ENCODE measurements at places on chromosomes 7 and 10.

GRCh38 chr7:38179776-38180226, 1.8 kb downstream of the STARD3NL start:
- DNase-seq = no peak

- no peak for DNase-seq
Measured at GRCh38 chr10:78696791-78697395, 371.9 kb upstream of the ZMIZ1 start.

- no peak for DNase-seq
Measured at GRCh38 chr7:131687296-131687695, 130.9 kb upstream of the PODXL start.

DNA sequence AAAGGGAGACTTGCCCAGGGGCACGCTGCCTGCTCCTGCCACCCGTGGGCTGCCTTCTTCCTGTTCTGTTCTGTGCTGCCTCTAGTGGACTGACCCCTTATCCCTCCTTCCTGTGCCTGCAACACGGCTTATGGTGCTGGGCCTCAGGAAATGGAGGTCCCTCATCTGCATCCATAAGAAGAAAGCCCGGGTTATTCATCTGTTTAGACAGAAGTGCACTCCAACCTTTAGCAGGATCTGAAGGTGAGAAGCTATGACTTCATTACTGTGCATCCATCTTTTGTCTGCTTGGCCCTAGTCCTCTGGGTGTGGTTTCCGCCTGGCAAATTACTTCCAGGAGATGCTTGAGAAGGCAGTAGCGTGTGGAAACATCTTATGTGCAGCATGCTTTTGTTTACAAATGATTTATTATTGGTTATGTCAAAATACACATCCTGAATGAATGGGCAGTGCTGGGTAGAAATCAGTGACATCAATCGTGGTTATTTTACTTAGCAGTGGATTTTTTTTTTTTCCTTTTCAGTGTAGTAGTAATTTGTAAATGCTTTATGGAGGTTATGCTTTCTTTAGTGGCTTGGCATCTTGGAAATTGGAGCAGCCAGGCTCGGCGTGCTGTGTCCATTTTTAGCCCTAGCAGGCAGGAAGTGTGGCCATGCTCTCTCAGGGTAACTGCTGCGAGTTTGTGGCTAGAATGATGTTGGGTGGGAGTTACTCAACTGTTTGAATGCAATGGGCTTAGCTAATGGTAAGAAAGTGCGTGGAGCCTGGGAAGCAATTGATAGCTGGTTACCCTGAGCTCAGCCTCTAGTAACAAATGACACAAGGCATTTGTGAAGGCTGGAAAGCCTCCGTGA, 12.7 kb downstream of the PTPRE start:
- DNase-seq = no peak

GRCh38 chr7:51666266-51666665, 349.7 kb upstream of the COBL start:
- no peak for DNase-seq

DNA sequence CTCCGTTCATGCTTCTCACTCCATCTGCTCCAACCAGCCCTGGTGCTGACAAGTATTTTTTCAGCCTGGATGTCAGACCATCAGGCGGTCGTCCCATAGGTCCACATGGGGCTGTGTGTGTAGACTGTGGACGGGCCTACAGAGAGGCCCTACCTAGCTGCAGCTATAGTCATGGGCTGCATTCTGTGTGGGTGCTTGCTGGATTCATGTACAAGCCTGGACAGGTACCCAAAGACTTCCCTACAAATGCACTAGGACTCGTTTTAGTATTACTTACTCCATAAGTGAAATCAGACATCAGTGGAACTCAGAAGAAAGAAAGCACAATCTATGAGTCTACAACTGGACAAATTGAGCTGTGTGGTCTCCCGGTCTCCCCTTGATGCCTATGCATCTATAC, 146.8 kb downstream of the PKD1L1 start:
- DNase-seq = no peak

- no peak for DNase-seq
Measured at GRCh38 chr7:150903606-150904005, 51.3 kb downstream of the AOC1 start.

DNA sequence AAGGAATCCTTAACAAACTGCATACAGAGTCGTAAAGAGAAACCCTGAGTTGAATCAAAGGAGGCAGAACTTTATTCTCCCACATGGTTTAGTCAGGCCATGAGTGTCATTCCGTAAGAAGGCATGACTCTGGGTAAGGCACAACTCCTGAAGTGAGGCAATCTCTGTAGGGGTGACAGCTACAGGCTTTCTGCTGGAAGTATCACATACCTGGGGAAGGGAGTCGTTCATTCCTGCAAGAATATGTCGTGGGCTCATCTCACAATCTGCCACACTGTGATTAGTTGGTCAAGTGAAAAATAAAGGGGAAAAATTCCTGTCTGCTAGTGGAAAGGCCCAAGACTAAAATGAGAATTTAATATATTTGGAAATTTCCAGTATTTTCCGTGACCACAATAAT, 392.6 kb downstream of the POM121L12 start:
- DNase-seq = no peak

DNA sequence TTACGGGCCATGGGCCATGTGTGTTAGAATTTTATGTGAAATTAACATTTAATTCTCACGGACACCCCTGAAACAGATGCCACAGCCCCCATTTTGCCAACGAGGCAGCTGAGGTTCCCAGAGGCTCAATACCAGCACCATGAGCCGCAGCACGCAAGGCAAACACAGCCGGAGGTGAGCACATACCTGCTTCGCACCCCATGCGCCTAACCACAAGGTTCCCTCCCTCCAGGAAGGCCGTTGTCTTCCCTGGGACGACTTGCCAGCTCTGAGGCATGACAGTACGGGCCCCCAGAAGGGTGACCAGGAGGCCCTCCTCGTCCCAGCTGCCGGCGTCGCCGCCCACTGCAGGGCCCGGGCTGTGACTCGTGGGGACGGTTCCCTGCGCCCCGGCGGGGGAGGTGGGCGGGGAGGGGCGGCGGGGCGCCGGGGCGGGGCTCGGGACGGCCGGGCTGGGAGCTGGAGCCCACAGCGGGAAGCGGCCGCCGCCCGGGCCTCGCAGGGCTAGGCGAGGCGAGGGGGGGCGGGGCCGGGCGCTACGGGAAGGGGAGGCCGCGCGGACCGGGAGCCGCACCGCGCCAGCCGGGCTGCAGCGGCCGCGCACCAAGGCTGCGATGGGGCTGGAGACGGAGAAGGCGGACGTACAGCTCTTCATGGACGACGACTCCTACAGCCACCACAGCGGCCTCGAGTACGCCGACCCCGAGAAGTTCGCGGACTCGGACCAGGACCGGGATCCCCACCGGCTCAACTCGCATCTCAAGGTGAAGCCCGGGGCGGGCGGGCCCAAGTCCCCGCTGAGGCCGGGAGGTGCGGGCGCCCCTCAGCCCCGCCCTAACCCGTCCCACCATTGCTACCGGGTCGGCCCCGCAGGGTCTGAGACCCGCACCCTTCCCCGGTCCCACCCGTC, at the start of gene CAV2:
Gene CAV2 (plus strand): TSS at position 571 of the 910 bp plus-strand sequence. CDS start 44 bp downstream, at position 615.
- DNase-seq = peak; percentile 19

GRCh38 chr7:131238347-131238931, 89.2 kb upstream of the MKLN1 start:
- no peak for DNase-seq

GRCh38 chr10:109968953-109969759, 38.6 kb upstream of the ADD3 start:
- no peak for DNase-seq

Measured in GM06990 (cell line).